ENCODE measurements at places on chromosomes 3 and 15. TPM values are rescaled to one million over a fixed set of nuclear protein-coding genes. Genes with fewer than 3 reads are reported as not detected.
A peak's percentile ranks its signal among the peaks of the same experiment; 100 is the strongest.

Gene SLC2A2
- total RNA-seq = not detected

GRCh38 chr3:65953301-65953812, 85.4 kb downstream of the MAGI1 start:
- no peak overlapping the region for H3K4me3 ChIP-seq
- H3K4me1 ChIP-seq = peaks cover 3% of the 10 kb centered on the region
- no peaks in the 10 kb centered on the region for H3K36me3 ChIP-seq
- H3K27me3 ChIP-seq = no peaks in the 10 kb centered on the region
- no peak for DNase-seq

- no peaks in the 10 kb centered on the region for H3K27me3 ChIP-seq
- no peak overlapping the region for H3K4me3 ChIP-seq
- DNase-seq = no peak
- H3K4me1 ChIP-seq = no peaks in the 10 kb centered on the region
- peaks cover 2% of the 10 kb centered on the region for H3K36me3 ChIP-seq
Observed at GRCh38 chr3:143358155-143358792, 238.7 kb downstream of the CHST2 start.

DNA sequence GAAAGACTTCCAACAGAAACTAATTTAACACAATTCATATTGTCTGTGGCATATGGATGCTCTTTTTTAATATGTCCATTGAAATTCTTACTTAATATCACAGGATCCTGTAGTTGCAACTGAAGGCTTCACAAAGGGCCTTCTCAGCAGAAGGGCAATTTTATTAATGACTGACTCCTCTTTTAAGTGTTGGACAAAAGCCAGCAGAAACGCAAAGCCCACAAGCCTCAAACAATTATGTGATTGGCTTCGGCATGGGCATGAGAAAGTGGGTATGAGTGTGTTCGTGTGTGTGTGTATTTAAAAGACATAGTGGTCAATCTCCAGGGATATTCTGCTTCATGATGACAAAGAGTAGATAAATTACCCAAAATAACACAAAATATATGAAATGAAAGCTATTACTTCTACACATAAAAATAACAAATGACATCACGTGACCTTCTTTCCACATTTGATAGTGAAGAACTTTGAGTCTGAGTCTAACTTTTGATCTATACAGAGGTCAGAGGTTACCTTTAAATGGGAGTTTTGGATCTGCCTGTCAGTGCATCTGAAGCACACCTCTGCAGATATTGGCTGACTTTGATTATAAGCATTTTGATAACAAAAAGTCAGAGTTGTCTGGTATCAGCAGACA, 496.9 kb downstream of the CADM2 start:
- no peak for DNase-seq
- no peaks in the 10 kb centered on the region for H3K36me3 ChIP-seq
- no peak overlapping the region for H3K4me3 ChIP-seq
- no peaks in the 10 kb centered on the region for H3K27me3 ChIP-seq
- H3K4me1 ChIP-seq = no peaks in the 10 kb centered on the region

GRCh38 chr3:194554473-194555123, 67.8 kb upstream of the ATP13A3 start:
- DNase-seq = no peak
- H3K4me3 ChIP-seq = no peak overlapping the region
- H3K27ac ChIP-seq = peak overlapping the region; percentile 79
